Daoy (cell line): ENCODE measurements at places on chromosomes 7 and 10. TPM values are rescaled to one million over a fixed set of nuclear protein-coding genes. Genes with fewer than 3 reads are reported as not detected.

GRCh38 chr10:111545861-111546605 is 469.2 kb downstream of the ADRA2A start:
- no peak for DNase-seq

GRID2IP gene
- total RNA-seq, result 0.09 TPM in 1 of 2 replicates, not detected in the other

DNA sequence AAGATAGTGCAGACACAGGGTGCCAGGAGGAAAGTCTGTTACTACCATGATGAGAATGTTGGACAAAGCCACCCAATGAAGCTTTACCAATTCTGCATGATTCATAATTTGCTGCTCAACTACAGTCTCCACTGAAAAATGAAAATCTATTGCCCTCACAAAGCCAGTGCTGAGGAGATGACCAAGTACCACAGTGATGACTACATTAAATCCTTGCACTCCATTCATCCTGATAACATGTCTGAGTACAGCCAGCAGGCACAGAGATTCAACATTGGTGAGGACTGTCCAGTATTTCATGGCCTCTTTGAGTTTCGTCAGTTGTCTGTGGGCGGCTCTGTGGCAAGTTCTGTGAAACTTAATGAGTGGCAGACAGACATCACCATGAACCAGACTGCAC is 144.0 kb downstream of the PLCE1 start:
- DNase-seq, result no peak

TUBB8 gene
- total RNA-seq, result 0.60 TPM in 1 of 2 replicates, not detected in the other

- no peak for DNase-seq
Measured at GRCh38 chr10:70660722-70661121, 11.6 kb upstream of the ADAMTS14 start.

CUBN gene
- total RNA-seq, result 0.71 and 1.7 TPM in 2 replicates

AGR2 gene
- total RNA-seq, result not detected in 2 replicates

GRCh38 chr7:12257582-12257981 is 46.5 kb downstream of the TMEM106B start:
- DNase-seq, result peak; percentile 78

- DNase-seq, result no peak
Measured at GRCh38 chr7:91543646-91544045, 279.4 kb downstream of the FZD1 start.

DNA sequence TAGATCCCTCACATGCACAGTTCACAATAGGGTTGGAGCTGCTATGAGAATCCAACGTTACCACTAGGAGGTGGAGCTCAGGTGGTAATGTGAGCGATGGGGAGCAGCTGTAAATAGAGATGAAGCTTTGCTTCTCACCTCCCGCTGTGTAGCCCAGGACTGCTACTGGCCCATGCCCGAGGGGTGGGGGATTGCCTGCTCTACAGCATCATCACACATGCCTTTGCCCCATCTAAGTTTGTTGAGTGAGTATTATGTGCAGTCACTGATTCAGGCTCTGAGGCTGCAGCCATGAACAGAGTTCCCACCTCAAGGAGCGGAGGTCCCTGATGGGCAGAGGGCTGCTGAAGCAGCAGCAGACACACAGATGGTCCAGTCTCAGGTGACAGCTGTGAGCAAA is 94.1 kb downstream of the CHST15 start:
- DNase-seq, result no peak

- no peak for DNase-seq
Measured at GRCh38 chr7:96306385-96307125, 15.3 kb downstream of the SLC25A13 start.

GRCh38 chr7:16875861-16876260 is 5.9 kb downstream of the AGR3 start:
- no peak for DNase-seq

- DNase-seq, result no peak
Measured at GRCh38 chr7:16098585-16099179, 322.7 kb downstream of the CRPPA start.

GRCh38 chr7:114409750-114410149 is 4.9 kb upstream of the FOXP2 start:
- peak; percentile 47 for DNase-seq

- no peak for DNase-seq
Measured at GRCh38 chr10:63261496-63261895, 128.4 kb downstream of the NRBF2 start.

PTF1A gene
- not detected in 2 replicates for total RNA-seq

GRCh38 chr7:154373956-154374355 is 321.8 kb downstream of the DPP6 start:
- no peak for DNase-seq

CELF2 gene
- total RNA-seq, result 0.24 and 0.51 TPM in 2 replicates

DNA sequence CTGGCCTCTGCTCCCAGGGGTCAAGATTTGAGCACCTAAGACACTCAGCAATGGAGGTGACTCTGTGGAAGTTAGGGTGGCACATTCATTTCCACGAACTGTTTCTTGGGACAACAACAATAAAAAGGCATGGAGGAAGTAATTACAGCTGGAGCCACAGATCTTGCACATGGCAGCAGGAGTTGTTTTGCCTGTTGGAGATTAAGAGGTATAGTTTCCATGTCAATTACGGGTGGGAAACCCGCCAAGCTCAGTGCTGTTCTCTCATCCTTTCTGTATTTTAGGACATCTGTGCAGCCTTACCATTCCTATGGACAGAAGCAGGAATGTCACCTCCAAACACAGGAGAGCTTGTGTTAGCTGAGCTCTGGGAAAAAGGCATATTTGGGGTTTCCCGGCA is 201.2 kb downstream of the SNX10 start:
- DNase-seq, result no peak

GRCh38 chr10:114806562-114807391 is 14.8 kb upstream of the FHIP2A start:
- no peak for DNase-seq

DNA sequence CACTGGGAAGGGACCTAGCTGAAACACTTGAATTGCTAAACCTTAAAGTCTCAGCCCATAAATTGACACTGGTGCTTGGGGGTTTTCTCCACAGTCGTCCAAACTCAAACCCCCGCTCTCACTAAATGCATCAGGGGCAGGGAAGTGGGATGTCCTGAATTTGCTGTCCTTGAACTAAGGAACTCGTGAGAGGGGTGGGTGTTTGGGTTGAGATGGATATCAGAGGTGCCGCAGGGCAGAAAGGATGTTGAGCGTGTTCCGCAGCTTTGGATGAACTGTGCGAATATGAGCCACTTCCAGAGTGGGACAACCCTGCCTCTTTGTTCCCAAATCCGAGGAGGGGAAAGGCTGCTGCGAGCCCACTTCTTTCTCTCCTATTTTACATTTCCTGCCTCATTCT is 90.3 kb upstream of the LYZL2 start:
- no peak for DNase-seq

MCU gene
- 23.5 and 42.7 TPM in 2 replicates for total RNA-seq

DNA sequence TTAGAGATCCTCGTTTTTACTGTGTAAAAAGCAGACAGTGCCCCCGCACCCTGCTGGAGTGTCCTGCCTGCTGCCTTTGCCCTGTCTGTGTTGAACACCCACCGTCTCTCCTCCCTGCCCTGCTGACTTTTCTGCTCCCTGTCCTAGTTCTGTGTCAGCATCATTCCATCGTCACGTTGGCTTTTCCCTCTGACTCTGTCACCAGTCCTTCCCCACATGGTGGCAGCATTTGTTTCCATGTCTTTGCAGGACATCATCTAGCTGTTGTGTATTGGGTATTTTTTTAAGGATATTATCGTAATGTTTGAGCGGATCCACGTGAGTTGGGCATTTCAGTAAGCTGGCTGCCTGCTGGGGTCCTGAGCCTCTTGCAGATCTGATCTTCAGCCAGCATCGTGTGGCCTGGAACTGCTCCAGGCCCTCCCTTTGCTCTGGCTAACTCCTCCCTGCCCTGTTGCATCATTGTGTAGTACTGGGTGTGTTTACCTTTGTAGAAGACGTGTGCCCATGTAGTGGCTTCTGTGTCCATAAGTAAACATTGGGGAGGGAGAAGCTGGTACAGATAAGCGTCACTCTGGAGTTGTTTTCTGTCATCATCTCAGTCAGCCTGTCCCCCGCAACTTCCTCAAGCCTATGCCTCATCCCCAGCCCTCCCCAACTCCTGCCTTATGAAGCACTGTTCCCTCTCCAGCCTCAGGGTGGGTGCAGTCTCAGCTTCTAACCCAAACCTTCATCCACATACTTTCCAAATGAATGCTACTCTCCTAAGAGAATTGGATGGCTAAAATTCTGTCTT is 44.3 kb downstream of the TRRAP start:
- no peak for DNase-seq

PLPP4 gene
- total RNA-seq, result 3.9 and 15.8 TPM in 2 replicates

DNA sequence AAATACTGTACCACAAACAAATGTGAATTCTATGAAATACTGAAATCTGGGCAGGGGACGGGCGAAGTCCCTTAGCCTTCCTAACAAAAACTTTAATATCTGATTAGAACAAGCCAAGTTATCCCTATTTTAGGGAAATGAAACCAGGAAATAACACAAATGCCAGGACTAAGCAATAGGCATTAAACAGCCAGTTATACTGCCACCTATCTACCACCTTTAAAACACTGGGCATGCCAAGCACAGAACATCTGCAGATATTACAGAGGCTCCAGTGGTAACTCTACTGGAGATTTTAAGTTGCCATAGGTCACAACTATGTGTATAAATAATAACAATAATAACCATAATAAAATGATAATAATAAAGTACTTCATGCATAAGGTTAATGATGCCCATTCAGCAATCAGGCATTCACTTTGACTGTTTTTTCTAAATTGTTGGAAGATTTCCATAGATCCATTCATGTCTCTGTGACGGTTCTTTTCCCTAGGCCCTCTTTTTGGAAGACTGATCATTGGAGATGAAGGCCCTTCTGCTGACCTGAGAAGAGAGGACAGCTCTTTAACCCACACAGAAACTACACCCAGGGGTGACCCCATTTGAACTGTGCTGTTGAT is 195.7 kb downstream of the CACNA2D1 start:
- peak; percentile 6 for DNase-seq
